ENCODE measurements at places on chromosomes 11 and 22. TPM values are rescaled to one million over a fixed set of nuclear protein-coding genes. Genes with fewer than 3 reads are reported as not detected.

DNA sequence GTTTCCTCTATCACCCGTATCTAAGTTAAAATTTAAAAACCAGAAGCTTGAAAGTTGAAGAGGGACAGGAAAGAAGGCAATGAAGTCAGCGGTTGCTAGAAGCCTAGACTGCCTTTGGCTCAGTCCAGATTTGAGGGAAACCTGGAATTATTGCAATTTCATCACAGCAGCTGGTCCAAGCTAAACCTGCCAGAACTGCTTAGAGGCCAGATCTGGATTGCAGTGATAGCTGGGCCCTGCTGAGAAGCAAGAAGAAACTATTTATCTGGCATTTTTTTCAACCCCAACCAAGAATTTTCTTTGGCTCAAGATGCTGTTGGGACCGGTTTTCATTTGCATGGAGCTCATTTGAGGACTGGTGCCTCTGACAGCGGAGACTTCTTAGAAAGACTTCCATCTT is 121.5 kb upstream of the TEAD1 start:
- no peak overlapping the region for H3K4me3 ChIP-seq
- no peak overlapping the region for H3K27ac ChIP-seq
- H3K36me3 ChIP-seq, result no peaks in the 10 kb centered on the region
- peaks cover 7% of the 10 kb centered on the region for H3K4me1 ChIP-seq
- peak; percentile 97 for DNase-seq

GRCh38 chr22:47280301-47280700 is 517.9 kb downstream of the TBC1D22A start:
- no peak for DNase-seq
- no peaks in the 10 kb centered on the region for H3K27me3 ChIP-seq
- no peaks in the 10 kb centered on the region for H3K4me1 ChIP-seq
- no peak overlapping the region for H3K27ac ChIP-seq
- H3K36me3 ChIP-seq, result no peaks in the 10 kb centered on the region
- H3K4me3 ChIP-seq, result no peak overlapping the region

- no peak overlapping the region for H3K4me3 ChIP-seq
- H3K27me3 ChIP-seq, result peaks cover 1% of the 10 kb centered on the region
- H3K4me1 ChIP-seq, result no peaks in the 10 kb centered on the region
- H3K27ac ChIP-seq, result no peak overlapping the region
- no peak for DNase-seq
Measured at GRCh38 chr11:117945047-117945810, 16.0 kb upstream of the TMPRSS13 start.

- no peak overlapping the region for H3K4me3 ChIP-seq
- no peak overlapping the region for H3K27ac ChIP-seq
- H3K4me1 ChIP-seq, result no peaks in the 10 kb centered on the region
- no peaks in the 10 kb centered on the region for H3K27me3 ChIP-seq
- DNase-seq, result no peak
- H3K36me3 ChIP-seq, result no peaks in the 10 kb centered on the region
Measured at GRCh38 chr11:42521994-42522393, 789.8 kb upstream of the API5 start.

GRCh38 chr11:3095712-3096361 is 38.6 kb upstream of the CARS1 start:
- peaks cover 15% of the 10 kb centered on the region for H3K4me1 ChIP-seq
- H3K27ac ChIP-seq, result peak overlapping the region; percentile 83
- H3K27me3 ChIP-seq, result no peaks in the 10 kb centered on the region
- DNase-seq, result peak; percentile 88

GRCh38 chr22:42313804-42314581 is 43.5 kb upstream of the TCF20 start:
- H3K27me3 ChIP-seq, result peaks cover 4% of the 10 kb centered on the region
- H3K4me3 ChIP-seq, result no peak overlapping the region
- no peak overlapping the region for H3K27ac ChIP-seq
- peak; percentile 51 for DNase-seq

DNA sequence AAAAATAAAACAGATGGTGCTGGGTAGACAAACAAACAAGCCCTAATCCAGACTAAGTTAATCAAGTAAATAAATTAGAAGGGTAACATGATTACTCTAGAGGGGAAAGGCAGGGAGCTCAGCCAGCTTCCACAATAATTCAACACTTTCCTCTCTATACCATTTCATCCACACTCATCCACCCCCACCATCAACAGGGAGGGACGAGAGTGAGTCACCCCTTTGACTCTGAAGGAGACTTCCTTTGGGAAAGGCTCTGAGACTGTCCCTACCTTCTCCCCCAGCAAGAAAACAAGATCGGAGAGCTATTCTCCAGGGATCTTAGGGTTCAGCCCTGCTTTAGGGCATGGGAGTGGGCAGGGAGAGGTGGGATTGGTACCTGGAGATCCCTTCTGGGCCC is 33.1 kb downstream of the TRIM66 start:
- H3K27ac ChIP-seq, result no peak overlapping the region
- peaks cover 18% of the 10 kb centered on the region for H3K4me1 ChIP-seq
- peaks cover 1% of the 10 kb centered on the region for H3K36me3 ChIP-seq
- H3K4me3 ChIP-seq, result no peak overlapping the region
- H3K27me3 ChIP-seq, result no peaks in the 10 kb centered on the region
- DNase-seq, result peak; percentile 46

DNA sequence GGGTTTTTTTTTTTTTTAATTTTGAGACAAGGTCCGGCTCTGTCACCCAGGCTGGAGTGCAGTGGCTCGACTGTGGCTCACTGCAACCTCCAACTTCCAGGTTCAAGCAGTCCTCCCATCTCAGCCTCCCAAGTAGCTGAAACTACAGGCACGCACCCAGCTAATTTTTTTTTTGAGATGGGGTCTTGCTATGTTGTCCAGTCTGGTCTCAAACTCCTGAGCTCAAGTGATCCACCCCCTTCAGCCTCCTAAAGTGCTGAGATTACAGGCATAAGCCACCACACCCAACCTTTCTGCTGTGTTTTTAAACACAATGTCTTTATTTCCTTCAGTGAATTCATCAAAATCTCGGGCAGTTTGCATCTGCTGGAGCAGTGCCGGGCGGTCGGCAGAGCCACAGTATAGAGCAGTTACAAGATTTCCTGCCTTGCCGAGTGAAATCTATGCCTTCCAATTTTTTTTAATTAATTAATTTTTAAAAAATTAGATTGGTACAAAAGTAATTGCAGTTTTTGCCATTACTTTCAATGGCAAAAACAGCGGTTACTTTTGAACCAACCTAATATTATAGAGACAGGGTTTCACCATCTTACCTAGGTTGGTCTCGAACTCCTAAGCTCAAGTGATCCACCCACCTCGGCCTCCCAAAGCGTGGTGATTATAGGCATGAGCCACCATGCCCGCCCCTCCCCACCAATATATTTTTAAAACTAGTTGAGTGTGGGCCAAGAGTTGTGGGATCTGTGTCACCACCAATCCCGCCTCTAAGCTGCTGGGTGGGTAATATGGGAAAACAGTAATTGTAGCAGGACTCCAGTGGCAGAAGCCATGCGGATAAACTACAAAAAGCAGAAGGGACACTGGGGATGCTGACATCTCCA is 2.7 kb upstream of the ACY3 start:
- no peak overlapping the region for H3K27ac ChIP-seq
- no peak for DNase-seq
- no peaks in the 10 kb centered on the region for H3K27me3 ChIP-seq
- H3K4me1 ChIP-seq, result no peaks in the 10 kb centered on the region
- H3K4me3 ChIP-seq, result no peak overlapping the region

DNA sequence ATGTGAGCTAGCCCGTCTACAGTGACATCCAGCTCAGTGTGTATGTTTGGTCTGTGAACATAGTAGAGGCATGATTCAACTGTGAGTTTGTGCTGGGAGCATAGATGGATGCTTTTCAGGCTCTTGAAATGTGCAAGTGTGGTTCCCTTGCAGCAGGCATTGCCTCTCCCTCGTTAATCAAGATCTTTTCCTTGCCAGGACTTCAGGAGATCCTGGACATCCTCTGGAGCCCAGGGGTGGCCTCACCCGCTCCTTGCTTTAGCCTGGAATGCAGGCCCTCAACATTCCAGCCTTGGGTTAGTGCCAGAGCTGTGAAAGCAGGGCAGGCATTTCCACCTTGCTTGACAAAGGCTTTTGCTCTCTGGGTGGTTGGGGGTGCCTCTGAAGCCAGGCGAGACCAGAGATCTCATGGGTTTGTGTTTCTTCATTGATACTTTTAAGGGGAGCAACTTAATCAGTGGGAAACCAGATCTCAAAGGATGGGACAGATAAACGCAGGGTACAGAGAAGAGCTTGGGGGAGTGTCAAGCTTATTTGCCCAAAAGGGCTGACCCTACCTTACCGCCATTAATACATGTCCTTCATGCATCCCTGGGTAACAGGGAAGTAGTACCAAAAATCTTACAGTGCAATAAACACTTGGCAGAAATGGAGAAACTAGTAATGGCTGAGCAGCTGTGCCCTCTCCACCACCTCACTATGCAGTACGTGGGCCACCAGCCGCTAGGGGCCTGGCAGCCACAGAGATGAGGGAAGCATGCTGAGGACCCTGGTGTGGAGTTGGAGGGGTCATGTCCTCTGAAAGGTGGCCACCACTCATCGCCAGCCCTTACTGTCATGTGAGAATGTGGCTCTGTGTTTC is 72.1 kb downstream of the PTPRJ start:
- peak; percentile 21 for DNase-seq
- H3K27me3 ChIP-seq, result no peaks in the 10 kb centered on the region
- peaks cover 16% of the 10 kb centered on the region for H3K4me1 ChIP-seq
- no peak overlapping the region for H3K27ac ChIP-seq

The RFPL3 gene
- not detected for total RNA-seq

DNA sequence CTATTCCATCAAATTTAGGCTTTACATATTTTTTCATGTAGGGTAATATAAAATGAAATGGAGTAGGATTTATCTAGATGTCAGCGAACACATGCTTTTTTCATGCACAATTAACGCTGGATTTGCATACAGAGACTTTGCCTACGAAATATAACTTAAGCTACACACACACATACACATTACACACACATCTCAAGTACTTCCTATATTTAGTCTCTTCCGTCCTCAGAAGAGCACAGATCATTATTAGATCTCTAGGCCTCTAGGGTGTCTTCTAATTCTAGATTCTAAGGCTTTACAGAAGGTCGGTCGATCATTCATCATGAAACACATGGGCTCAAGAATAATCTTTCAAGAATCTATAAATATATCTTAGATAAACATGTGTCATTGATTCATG is 3.8 kb upstream of the MS4A13 start:
- no peaks in the 10 kb centered on the region for H3K27me3 ChIP-seq
- no peaks in the 10 kb centered on the region for H3K36me3 ChIP-seq
- no peak overlapping the region for H3K4me3 ChIP-seq
- DNase-seq, result no peak

DNA sequence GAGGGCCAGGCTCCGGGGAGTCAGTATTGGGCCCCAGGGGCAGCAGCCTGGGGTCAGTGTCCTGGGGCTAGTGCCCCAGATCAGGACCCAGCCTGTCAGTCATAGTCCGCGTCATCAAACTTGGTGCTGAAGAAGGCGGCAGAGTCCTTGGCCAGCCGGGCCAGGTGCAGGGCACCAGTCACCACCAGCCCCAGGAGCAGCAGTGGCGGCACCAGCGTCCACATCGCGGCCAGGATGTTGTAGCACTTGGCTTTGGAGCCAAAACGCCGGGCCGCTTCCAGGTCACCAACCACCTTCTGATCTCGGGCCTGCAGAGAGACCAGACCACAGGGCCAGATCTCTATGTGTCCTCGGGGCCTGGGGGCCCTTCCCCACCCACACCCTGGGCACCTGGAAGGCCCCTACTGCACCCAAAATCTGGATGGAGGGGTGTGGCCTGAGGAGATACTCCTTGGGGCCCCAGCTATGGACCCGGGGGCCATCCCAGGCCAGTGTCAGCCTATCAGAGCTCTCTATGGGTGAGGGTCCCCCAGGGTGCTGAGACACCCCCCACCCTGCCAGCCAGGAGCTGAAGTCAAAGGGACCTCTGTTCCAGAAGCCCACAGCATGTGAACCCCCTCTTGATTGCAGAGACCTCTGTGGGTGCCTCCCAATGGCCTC is 790 bp downstream of the IFITM5 start:
- H3K4me1 ChIP-seq, result peaks cover 3% of the 10 kb centered on the region
- H3K27me3 ChIP-seq, result peaks cover 8% of the 10 kb centered on the region
- no peak overlapping the region for H3K27ac ChIP-seq

GRCh38 chr11:61406067-61406466 is 13.7 kb downstream of the TMEM216 start:
- H3K36me3 ChIP-seq, result peaks cover 25% of the 10 kb centered on the region
- no peak for DNase-seq
- no peak overlapping the region for H3K27ac ChIP-seq

DNA sequence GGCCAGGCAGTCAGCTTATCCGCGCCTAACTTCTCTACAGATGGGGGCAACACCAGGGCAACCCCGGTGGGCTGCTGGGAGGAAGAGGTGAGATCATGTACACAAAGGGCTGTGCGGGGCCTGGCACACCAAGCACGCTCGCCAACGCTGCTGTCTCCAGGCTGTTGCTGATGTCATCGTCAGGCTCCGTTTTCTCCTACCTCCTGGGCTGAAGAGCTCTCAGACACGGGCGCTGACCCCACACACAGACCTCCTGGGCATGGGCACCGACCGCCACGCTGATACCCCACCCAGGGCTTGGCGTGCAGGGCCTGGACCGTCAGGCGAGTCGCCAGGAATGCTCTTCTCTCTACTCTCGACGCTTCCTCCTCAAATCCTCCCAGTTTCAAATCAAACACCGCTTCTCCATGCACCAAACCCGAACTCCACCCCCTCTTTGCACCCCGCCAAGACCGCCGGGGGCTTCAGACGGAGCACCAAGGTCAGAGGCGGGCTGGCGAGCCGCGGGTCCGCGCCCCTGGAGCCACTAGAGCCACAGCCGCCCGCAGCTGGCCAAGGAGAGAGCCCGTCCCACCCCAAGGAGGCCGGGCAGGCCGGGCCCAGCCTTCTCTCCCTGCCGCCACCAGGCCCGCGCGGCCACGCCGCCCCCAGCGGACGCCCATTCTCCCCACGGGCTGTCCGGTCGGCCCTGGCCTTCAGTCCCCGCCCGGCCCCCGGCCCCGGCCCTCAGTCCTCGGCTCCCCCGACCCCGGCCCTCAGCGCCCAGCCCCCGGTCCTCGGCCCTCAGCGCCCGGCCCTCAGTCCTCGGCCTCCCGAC is 772 bp downstream of the SBF1 start:
- H3K36me3 ChIP-seq, result peaks cover 2% of the 10 kb centered on the region
- H3K4me3 ChIP-seq, result peak overlapping the region; percentile 63
- H3K27me3 ChIP-seq, result peaks cover 3% of the 10 kb centered on the region
- peak overlapping the region; percentile 71 for H3K27ac ChIP-seq
- H3K4me1 ChIP-seq, result peaks cover 16% of the 10 kb centered on the region

- DNase-seq, result no peak
- no peaks in the 10 kb centered on the region for H3K27me3 ChIP-seq
- H3K4me1 ChIP-seq, result peaks cover 3% of the 10 kb centered on the region
- H3K4me3 ChIP-seq, result no peak overlapping the region
- no peak overlapping the region for H3K27ac ChIP-seq
Measured at GRCh38 chr22:25702571-25703167, 39.3 kb upstream of the MYO18B start.

The CCDC89 gene
- total RNA-seq, result 4.1 TPM

GRCh38 chr11:61442616-61443015 is 12.7 kb downstream of the SDHAF2 start:
- peaks cover 6% of the 10 kb centered on the region for H3K36me3 ChIP-seq
- DNase-seq, result no peak
- no peaks in the 10 kb centered on the region for H3K27me3 ChIP-seq
- H3K27ac ChIP-seq, result no peak overlapping the region
- peaks cover 2% of the 10 kb centered on the region for H3K4me1 ChIP-seq

Data from fibroblast of lung (primary cell).